ENCODE measurements at places on chromosomes 7 and 10.

GRCh38 chr7:123650595-123650994 is 5.1 kb upstream of the LMOD2 start:
- DNase-seq = no peak

- no peak for DNase-seq
These were observed 39.3 kb downstream of the RABGEF1 start for GRCh38 chr7:66779669-66780409.

GRCh38 chr10:67819768-67820204 is 18.2 kb downstream of the DNAJC12 start:
- DNase-seq = no peak

DNA sequence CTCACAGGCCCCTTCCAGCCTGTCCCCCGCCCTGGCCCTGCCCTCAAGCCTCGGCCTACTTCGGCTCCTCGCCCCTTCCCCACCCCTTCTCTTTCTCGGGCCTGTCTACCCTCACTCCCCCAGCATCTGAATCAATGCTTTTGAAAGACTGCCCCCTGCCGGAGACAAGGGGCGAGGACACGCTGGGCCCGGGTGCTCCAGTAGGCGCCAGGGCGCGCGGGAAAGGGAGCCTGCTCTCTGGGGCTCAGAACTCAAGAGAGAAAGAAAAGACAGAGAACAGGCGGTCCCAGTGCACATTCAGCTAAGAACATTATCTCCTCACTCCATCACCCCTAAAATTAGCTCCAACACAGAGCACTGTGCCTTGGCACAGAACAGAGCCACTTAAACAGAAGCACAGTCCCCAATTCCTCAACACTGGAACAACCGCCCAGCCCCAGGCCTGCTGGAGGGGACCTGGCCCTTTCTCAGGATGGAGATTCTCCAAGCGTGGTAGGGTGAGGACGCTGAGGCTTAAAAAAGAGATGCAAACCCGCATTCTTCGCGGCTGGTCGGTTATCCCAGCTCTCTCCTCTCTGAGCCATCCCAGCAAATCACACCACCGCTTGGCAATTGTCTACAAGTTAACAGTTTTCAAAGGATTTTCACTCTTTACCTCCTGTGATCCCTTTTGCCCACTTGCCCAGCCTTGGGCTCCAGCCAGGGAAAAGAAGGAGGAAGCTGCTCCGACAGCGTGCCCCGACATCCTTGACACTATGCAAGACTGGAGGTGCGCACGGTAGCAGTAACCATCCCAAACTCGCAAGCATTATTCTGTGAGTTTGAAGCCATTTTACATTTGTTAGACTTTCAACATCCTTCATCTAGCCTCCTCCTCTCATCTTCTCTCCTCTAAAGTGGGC is 2.1 kb downstream of the GIGYF1 start:
- DNase-seq = peak; percentile 15

GRCh38 chr10:92547676-92548075 is 26.2 kb downstream of the IDE start:
- DNase-seq = no peak

DNA sequence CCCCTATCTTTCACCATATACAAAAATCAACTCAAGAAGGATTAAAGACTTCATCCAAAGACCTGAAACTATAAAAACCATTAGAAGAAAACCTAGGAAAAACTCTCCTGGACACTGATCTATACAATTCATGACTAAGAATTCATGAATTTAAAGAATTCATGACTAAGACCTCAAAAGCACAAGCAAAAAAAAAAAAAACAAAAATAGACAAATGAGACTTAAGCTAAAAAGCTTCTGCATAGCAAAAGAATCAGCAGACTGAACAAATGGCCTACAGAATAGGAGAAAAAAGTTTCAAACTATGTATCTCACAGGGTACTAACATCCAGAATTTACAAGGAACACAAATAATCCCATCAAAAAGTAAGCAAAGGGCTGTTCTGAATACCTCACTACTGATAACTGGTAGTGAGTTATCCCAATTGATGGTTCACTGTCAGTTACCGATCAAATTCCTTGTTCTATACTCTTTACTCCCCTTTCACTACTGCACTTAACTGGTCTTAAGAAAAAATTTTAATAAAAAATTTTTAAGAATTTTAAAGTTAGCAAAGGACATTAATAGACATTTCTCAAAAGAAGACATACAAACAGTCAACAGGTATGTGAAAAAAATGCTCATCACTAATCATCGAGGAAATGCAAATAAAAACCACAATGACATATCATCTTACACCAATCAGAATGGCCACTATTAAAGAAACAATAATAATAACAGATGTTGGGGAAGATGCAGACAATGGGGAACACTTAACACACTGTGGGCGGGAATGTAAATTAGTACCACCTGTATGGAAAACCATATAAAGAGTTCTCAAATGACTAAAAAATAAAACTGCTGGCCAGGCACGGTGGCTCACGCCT is 33.2 kb downstream of the KMT2C start:
- no peak for DNase-seq

- no peak for DNase-seq
These were observed at the start of gene CPA4 for GRCh38 chr7:130292682-130293257. Gene CPA4 (plus strand): TSS chr7:130293161. CDS start chr7:130293181, 20 bp downstream.

GRCh38 chr10:78627254-78627795 is 441.4 kb upstream of the ZMIZ1 start:
- no peak for DNase-seq

DNA sequence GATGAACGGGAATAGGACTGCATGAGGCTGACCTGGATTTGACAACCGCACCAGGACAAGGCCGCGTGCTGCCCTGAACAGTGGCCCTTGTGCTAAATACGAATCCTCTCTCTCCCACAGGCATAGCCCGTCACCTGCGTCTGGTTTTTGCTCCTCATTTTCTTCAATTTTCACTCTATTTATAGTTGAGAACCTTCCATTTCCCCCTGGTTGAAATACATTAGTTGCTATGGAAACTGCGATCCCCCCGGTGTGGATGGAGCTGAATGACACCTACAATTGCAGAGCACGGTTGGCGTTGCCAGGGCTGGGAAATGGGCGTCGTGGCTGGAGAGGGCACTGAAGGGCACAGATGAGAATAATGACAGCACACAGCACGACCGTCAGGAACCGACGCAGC is 158.6 kb upstream of the PITRM1 start:
- DNase-seq = no peak

- no peak for DNase-seq
These were observed 247.1 kb downstream of the KCNMA1 start for GRCh38 chr10:77390481-77390891.

DNA sequence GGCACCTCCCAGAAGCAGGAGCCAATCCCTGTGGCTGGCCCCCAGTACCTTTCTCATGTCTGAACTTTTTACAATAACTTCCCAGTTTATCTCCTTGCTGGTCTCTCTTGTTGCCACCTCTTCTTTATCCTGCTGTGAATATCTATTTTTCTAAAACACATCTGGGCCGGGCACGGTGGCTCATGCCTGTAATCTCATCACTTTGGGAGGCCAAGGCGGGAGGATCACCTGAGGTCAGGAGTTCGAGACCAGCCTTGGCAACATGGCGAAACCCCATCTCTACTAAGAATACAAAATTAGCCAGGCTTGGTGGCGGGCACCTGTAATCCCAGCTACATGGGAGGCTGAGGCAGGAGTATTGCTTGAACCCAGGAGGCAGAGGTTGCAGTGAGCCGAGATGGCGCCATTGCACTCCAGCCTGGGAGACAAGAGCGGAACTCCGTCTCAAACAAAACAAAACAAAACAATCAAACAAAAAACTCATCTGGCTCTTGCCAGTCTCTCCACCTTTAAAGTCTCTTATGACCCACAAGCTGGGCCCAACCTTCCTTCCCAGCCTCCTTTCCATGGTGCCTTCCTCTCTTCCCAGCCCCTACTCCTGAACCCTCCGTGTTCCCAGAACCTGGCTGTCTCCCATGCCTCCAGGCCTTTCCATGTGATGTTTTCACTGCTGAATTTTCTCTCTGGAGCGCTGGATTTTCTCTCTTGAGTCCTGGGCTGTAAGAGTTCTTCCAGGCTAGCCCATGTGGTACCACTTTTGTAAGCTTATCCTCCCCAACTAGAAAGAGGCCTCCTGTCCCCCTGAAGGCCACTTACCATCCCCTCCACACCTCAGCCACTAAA is 51.3 kb downstream of the HIP1 start:
- no peak for DNase-seq

DNA sequence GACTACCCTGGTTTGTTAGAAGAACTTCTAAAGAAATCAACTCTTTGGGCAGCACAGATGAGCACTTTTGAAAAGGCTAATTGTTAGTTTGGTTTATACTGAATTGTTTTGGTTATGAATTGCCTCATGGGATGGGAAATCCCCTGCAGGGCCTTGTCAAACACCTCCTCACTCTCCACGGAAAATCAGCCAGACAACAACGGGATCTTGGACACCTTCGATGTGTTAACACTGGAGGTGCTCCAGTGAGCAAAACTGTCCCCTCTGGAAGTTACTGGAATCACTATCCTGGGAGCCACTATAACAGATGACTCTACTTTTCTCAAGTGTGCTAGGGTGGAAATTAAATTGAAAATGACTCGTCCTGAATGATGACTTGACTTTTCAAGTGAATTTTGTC is 38.7 kb downstream of the CDK6 start:
- DNase-seq = no peak

DNA sequence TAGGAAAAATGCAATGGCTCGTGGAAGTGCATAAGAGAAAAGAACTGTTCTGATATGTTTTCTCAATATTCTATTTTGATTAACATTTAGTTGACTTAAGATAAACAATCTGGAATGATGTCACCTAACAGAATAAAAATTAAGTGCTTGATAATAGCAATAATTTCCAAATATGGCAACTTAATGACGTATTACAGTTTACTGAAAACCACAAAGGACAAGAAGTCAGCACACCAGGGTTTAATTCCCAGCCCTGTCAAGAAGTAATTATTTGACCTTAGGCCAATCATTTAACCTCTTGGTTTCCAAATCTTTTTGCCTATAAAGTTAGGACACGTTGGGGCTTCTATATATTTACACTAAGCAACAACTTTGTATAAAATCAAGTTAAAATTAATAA is 95.7 kb downstream of the CABCOCO1 start:
- no peak for DNase-seq

Measured in nucleus accumbens (tissue), 56 donors.